ENCODE measurements at places on chromosomes 11 and 22.

DNA sequence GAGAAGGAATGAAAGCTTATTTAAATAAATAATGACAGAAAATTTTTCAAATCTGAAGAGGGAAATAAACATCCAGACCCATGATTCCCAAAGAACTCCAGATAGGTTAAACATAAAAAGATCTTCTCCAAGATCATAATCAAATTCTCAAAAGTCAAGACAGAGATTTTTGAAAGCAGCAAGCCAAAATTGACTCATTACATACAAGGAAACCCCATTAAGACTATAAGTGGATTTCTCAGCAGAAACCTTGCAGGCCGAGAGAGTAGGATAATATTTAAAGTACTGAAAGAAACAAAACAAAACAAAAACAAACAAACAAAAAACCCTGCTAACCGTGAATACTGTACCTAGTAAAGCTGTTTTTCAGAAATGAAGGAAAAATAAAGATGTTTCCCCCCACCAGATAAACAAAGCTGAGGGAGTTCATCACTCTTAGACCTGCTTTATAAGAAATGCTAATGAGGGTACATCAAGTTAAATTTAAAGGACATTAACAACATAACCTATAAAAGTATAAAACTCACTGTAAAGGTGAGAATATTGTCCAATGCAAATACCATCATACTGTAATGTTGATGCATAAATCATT lies 412.2 kb downstream of the INSC start:
- DNase-seq = no peak

DNA sequence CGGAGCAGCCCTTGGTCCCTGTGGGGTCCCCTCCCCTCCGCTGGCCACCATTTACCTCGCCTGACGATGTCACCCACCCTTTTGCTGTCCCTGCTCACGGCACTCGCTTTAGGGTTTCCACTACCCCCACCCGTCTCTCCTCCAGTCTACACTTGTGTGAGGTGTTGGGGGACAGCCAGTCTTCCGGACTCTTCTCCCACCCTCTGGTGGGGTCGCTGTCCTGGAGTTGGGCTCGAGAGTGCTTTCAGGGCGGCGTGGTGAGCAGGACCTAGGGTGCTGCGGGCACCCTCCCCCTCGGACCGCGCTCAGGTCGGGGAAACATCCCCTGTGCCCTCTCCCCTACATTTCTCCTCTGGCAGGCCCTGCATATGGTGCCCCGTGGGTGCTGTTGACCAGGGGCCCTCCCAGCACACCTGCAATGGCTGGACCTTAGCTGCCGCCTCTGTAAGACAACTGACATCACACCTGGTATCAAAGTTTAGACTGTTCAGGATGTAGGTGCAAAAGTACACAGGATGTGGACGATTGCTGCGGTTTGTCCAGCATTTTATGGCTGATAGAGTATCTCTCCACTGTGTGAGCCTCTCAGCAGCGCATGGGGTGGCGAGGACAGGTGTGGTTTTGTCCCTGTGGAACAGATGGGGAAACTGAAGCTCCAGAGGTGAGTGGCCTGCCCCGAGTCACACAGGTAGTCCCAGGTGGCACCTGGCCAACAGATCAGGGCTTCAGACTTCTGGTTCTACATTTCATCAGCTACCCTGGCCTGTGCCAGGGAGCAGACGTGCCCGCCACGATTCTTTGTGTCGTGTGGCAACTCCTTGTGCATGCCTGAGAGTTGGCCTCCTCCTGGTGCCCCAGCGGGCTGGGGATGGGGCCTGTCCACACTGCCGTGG lies 1.2 kb downstream of the GRK2 start:
- DNase-seq = no peak

- DNase-seq = no peak
These were observed 986 bp downstream of the NLRP10 start for GRCh38 chr11:7964261-7964660.

- DNase-seq = no peak
These were observed 582.2 kb downstream of the LRRC4C start for GRCh38 chr11:40877256-40877655.

- DNase-seq = no peak
These were observed 340.9 kb downstream of the BUD13 start for GRCh38 chr11:116431842-116432241.

GRCh38 chr11:61536676-61537270 lies 28.2 kb downstream of the LRRC10B start:
- DNase-seq = no peak

DNA sequence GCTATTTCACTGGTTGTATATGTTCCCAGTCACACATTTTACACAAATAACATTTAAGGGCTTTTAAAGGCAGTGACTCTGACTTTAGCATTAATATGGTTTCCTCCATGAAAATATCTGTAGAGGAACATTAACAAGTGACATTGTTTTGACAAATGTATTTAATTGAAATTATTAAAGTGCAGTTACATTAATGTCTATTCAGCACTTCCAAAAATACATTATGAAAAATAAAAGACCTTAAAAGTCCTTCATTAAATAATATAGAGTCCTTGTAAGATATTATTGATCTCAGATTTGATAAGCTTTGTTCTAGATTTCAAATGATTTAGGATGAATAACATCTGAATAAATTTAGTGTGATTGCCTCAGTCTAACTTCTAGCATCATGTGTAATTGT lies 951.9 kb upstream of the CHORDC1 start:
- DNase-seq = no peak

Data from astrocyte of the spinal cord (primary cell).